ENCODE measurements at places on chromosomes 11 and 22. TPM values are rescaled to one million over a fixed set of nuclear protein-coding genes. Genes with fewer than 3 reads are reported as not detected.

GRCh38 chr22:46033256-46034200 is 56.6 kb upstream of the WNT7B start:
- no peak overlapping the region for H3K27ac ChIP-seq
- H3K4me3 ChIP-seq: no peak overlapping the region
- no peaks in the 10 kb centered on the region for H3K36me3 ChIP-seq
- H3K4me1 ChIP-seq: peaks cover 15% of the 10 kb centered on the region
- H3K27me3 ChIP-seq: no peaks in the 10 kb centered on the region

GRCh38 chr11:128688896-128689546 is 4.9 kb upstream of the FLI1 start:
- peaks cover 36% of the 10 kb centered on the region for H3K27me3 ChIP-seq
- H3K36me3 ChIP-seq: no peaks in the 10 kb centered on the region
- peaks cover 40% of the 10 kb centered on the region for H3K4me1 ChIP-seq
- no peak overlapping the region for H3K27ac ChIP-seq
- no peak for DNase-seq
- no peak overlapping the region for H3K4me3 ChIP-seq

DNA sequence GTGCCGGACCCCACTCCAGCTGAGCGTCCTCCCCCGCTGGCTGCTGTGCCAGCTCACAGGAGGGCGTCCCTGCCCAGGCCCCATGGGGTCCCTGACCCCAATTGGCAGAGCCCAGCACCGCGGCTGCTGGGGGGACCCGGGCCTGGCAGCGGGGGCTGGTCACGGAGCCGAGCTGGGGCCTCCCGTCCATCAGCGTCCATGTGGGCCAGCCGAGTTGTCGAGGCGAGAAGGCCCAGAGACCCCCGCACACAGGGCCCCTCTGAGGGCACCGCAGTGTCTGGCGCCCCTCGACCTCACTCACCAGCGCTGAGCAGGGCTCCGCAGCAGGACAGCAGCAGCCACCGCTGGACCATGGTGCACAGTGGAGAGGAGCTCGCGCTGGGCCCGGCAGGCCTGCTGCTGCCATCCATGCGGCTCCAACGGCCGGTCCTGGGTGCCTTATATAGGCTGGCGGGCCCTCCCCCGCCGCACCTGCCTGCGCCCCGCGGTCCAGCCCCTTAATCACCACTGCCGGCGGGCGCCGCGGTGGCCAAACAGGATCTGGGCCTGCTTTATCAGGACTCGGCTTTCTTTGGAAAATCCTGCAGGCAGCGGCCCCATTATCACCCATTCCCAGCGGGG is at the start of gene MUC6:
TSS of gene MUC6 (minus strand) at position 416 of the 621 bp plus-strand sequence. CDS start at position 353, 63 bp downstream.
- H3K4me1 ChIP-seq: no peaks in the 10 kb centered on the region
- H3K27me3 ChIP-seq: no peaks in the 10 kb centered on the region
- H3K36me3 ChIP-seq: no peaks in the 10 kb centered on the region
- DNase-seq: no peak
- H3K27ac ChIP-seq: no peak within 1 kb of the TSS

DNA sequence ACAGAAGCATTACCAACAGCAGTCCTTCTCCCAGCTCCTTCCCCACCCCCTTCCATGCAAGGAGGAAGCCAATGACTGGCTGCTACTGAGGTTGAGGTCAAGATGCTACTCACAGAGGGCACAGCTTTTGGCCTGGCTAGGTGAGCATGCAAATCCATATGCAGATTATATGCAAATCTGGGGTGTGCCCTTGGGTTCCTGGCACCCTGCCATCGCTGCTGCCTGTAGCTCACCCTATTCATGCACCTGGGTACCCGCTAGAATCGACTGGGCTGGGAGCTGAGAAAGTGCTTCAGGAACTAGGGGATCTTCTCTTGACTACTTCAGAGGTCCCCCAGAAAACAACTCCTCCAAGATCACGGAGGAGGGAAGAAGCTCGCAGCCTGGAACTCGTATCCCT is 4.0 kb downstream of the DSCAML1 start:
- no peak overlapping the region for H3K4me3 ChIP-seq
- DNase-seq: no peak
- no peak overlapping the region for H3K27ac ChIP-seq

DNA sequence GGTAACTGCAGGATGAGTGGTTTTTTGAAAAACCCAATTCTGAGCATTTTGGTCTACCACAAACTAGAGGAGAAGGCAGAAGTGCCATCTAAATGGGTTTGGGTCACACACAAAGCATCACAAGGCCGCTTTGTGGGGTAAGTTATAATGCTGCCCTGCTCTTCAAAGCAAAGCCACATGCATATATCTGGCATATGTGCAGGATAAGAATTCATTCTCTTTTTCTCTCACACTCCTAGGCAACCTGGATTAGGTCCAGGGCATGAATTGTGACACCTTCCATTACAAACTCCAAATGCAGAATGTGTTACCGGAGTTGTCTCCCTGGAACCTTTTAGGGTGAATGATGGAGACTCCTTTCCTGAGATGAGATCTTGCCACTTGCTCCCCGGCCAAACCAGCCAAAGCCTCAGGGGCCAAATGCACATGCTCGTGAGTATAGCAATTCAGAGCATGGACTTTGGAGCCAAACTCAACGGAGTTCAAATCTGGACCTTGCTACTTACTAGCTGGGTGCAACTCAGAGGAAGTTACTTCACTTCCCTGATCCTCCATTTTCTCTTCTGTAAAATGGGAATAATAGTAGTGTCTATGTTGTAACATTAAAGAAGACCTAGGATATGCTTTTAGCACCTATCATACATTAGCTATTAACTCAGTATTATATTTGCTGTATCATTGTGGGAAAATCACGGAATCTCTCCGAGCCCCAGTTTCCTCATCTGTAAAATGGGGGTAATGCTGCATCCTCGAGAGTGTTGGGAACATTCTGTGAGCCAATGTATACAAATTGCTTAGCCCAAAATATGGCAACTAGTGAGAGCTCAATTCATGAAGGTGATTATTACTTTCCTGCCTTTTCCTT is 96.6 kb downstream of the COMMD9 start:
- H3K4me1 ChIP-seq: no peaks in the 10 kb centered on the region
- no peak overlapping the region for H3K4me3 ChIP-seq
- no peak for DNase-seq
- H3K36me3 ChIP-seq: no peaks in the 10 kb centered on the region
- H3K27ac ChIP-seq: no peak overlapping the region
- peaks cover 3% of the 10 kb centered on the region for H3K27me3 ChIP-seq

DNA sequence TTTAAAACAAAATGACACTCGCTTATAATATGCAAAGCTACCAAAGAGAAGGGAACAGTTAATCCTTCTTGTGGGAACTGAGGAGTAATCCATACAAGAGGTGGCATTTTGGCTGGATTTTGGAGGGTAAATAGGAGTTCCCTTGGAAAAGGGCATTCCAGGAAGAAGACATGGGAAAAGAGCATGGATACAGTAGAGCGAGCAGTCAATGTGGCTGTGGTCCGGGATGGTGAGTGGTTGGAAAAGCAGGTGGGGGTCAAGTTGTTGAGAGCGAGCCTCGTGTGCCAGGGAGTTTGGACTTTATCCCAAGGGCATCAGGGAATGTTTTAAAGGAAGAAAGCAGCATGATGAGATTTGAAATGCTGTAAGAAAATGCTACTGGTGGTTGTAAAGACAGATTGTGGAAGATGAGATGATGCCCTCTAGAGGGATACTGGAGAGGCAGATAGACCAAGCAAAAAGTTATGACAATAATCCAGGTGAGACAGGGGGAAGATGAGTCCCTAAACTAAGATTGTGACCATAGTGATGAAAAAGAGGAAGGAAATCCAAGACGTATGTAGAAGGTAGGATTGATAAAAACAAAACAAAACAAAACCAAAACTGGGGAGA is 3.8 kb upstream of the MMP7 start:
- no peak for DNase-seq
- no peaks in the 10 kb centered on the region for H3K36me3 ChIP-seq
- H3K4me3 ChIP-seq: no peak overlapping the region
- H3K27me3 ChIP-seq: peaks cover 11% of the 10 kb centered on the region
- H3K27ac ChIP-seq: no peak overlapping the region

DNA sequence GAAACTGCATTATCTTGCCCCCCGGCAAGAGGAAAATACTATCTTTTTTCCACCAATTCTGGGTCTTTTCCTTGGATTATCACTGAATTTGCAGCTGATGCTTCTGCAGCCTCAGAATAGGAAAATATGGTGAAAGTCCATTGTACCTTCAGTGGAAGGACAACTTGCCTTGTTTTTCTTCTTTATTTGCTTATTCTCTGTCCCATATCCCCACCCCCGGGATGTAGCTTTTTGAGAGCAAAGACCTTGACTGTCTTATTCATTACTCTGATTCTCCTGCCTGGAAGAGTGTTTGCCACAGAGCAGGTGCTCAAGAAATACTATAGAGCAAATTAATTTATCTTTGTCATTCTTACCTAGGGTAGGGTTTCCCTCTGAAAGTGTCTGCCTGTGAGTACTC is 29.5 kb downstream of the UBASH3B start:
- H3K36me3 ChIP-seq: peaks cover 6% of the 10 kb centered on the region
- H3K4me1 ChIP-seq: peaks cover 49% of the 10 kb centered on the region
- H3K27me3 ChIP-seq: no peaks in the 10 kb centered on the region
- no peak for DNase-seq
- H3K4me3 ChIP-seq: no peak overlapping the region
- H3K27ac ChIP-seq: no peak overlapping the region

DNA sequence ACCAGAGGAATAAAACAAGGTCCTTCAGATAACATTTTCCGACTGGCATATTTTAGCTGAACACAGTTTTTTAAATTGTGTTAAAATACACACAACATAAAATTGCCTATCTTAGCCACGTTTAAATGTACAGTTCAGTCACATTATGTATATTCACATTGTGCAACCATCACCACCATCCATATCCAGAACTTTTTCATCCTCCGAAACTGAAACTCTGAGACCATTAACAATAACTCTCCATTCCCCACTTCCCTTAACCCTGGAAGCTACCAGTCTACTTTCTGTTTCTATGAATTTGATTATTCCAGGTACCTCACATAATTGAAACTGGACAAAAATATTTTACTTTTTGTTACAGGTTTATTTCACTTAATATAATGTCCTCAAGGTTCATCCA is 213.3 kb downstream of the ETS1 start:
- peaks cover 40% of the 10 kb centered on the region for H3K4me1 ChIP-seq
- no peaks in the 10 kb centered on the region for H3K27me3 ChIP-seq

DNA sequence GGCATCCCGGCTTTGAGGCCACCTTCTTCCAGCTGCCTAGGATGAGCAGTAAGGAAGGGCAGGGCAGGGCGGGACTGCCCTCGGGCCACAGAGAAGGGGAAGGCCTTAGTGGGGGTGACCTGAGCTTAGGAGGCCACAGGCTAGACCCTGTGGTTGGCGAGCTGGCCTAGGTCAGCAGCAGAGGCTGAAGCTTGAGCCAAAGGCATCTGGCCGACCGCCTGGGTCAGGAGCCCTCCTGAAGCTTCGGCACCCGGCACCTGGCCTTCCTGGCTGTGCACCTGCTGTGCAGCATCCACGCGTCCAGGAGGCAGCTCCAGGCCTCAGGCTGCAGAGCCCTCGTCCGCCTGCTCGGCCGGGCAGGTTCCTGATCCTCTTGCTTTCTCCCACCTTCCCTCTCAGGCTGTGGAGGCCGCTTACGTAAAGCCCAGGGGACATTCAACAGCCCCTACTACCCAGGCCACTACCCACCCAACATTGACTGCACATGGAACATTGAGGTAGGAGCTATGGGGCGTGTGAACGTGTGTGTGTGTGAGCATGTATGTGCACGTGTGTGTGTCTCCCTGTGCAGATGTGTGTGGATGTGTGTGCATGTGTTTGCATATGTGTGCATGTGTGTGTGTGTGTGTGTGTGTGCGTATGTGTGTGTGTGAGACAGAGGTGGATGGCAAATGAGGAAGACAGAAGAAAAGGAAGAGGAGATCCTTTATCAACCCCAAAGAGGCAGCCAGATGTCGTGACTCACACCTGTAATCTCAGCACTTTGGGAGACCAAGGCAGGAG is 34.9 kb downstream of the ST14 start:
- no peaks in the 10 kb centered on the region for H3K27me3 ChIP-seq
- DNase-seq: no peak
- H3K4me1 ChIP-seq: no peaks in the 10 kb centered on the region
- no peaks in the 10 kb centered on the region for H3K36me3 ChIP-seq
- H3K4me3 ChIP-seq: no peak overlapping the region

DNA sequence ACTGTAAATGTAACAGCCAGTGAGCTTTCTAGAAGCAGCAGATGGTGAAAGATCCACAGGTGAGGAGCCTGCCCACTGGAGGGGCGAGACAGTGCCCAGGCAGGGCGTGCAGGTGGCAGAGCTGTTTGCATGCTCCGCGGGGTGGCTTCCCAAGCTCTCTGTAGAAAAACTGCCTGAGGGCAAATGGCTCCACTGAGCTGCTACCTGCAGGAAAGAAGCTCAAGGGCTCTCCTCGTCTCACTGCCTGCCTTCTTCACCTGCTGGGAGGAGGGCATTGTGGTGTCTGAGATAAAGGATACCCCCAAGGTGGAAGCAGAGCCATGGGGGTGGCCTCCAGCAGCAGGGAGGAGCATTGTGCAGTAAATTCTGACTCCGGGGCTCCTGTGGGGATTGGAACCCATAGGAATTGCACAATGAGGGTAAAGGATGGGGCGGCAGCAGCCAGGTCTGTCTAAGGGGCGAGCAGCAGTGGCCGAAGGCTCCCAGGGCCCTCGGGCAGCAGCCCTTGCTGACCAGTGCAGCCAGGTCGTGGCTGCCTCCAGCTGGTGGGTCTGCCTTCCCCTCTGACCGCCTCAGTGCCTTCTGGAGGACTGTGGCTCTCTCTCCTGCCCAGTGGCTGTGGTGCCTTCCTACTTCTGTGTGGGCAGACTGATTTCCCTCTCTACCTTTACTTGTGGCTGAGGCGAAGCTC is 28.0 kb upstream of the CABP7 start:
- H3K4me1 ChIP-seq: no peaks in the 10 kb centered on the region
- H3K27me3 ChIP-seq: no peaks in the 10 kb centered on the region
- H3K27ac ChIP-seq: no peak overlapping the region
- no peak overlapping the region for H3K4me3 ChIP-seq

GRCh38 chr11:80122211-80122610 is 681.4 kb upstream of the TENM4 start:
- no peaks in the 10 kb centered on the region for H3K4me1 ChIP-seq
- DNase-seq: no peak
- no peaks in the 10 kb centered on the region for H3K27me3 ChIP-seq
- H3K27ac ChIP-seq: no peak overlapping the region
- H3K36me3 ChIP-seq: no peaks in the 10 kb centered on the region

The DENND6B gene
- total RNA-seq: 2.8 TPM

The OR4D9 gene
- not detected for total RNA-seq

The OR8D4 gene
- total RNA-seq: not detected

The ALDH3B1 gene
- not detected for total RNA-seq

The MAPK8IP1 gene
- total RNA-seq: 0.39 TPM

All from activated CD4-positive, alpha-beta T cell treated with anti-CD3 and anti-CD28 coated beads for 36 hours (primary cell).